T-helper 2 cell (primary cell): ENCODE measurements at places on chromosomes 5 and 9.

DNA sequence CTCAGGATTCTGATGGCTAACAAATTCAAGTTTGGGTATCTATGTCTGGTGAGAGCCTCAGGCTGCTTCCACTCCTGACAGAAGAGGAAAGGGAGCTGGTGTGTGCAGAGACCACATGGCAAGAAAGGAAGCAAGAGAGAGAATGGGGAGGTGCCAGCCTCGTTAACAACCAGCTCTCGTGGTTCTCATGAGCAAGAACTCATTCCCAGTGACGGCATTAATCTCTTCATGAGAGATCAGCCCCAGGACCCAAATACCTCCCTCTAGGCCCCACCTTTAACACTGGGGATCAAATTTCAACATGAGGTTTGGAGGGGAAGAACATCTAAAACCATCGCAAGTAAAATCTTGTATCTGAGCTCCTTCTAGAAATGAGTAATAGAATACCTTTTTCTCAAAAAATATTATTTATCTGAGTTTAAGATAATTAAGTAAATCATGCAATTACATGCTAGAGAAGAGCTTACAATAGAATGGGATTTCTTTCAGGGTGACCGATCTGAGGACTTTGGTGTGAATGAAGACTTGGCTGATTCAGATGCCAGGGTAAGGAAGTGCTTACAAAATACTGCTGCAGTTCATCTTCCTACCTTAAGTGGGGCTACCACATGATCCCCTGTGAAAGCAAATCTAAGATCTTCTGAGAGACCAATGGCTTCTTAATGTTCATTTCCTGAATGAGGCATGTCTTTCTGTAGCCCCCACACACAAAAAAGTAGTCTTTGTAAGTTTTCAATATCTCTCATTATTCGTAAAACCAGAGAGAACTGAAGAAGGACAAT lies 11.5 kb downstream of the ANXA1 start:
- no peak for DNase-seq

DNA sequence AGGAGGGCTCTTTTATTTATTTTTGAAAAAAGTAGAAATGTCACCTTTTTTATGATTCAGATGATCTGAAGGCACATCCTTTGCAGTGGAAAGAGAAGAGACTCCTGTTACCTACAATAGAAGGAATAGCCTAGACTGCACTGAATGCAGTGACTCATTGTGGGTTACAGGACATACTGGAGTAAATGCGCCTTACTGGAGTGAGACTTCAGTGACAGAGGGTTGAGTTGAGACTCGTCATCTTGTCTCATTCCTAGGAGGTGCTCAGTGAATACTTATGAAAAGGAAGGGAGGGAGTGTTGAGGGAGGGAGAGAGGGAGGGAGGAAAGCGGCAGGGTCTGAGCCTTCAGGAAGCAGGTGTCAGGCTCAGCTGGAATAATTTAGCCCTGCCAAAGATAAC lies 25.2 kb downstream of the ANKRA2 start:
- DNase-seq, result no peak

- DNase-seq, result no peak
These were observed 34.3 kb upstream of the RNF130 start for GRCh38 chr5:180105827-180106312.

DNA sequence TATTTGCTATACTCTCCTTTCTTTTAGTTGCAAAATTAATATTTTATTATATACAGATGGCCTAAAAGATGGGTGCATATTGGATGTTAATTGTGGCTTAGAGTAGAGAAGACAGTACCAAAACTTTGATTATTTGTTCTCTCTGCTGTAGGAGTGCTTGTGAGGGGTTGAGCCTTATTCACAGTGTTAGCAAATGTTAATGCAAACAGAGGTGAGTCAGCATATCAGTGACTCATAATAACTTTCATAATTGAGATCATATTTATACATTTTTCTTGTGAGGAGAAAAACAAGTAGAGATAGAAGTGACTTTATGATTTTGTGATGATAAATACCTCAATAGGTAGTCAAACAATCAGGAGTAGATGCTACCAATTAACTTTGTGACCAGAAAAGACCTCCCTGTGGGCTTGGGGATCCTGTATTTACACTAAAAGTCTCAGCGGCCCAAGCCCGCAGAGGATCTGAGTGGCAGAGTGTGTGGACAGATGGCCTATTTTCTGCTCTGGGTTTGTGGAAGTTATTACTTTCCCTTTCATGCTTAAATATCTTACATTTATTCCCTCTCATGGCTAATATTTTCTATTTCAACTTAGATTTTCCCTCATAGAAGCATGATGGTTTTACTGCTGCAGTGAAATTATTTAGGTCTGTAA lies 226.5 kb downstream of the TAF11L14 start:
- DNase-seq, result no peak

- DNase-seq, result no peak
These were observed 70.8 kb downstream of the SERINC5 start for GRCh38 chr5:80185095-80185494.
